ENCODE measurements at places on chromosomes 6 and 20.

GRCh38 chr20:33850159-33850558 is 39.0 kb downstream of the CHMP4B start:
- DNase-seq, result no peak

DNA sequence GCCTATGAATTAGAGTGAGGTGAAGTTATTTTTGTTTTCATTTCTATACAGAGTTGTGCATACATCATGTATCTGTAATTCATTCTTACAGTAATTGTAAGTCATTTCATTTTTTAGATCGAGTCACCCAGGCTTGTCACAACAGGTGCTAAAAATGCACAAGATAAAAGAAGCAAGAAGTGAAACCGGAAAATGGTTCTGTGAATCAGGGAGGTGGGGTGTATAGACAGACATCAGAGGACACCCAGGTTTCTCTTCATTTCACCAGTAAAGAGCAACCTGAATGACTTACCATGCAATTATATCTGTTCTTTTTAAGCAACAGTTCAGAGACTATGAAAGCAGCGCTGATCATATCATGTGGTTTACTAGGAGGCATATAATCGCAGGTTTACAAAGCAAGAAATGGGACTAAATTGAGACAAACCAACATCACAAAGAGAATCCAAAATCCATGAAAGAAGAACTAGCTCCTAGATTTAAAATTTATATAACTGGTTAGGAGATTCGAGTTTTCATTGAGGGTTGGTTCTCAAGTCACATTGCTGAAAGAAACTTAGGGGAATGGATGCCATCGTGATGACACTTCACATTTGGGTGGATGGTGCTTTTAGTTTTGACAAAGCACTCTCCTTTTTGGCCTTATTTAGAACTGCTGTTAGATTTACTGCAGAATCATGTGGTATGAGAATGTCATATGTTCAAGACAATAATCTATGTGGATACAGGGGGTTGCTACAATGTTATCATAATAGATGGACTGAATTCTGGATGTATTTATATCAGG is 27.9 kb upstream of the TBC1D7 start:
- DNase-seq, result no peak

DNA sequence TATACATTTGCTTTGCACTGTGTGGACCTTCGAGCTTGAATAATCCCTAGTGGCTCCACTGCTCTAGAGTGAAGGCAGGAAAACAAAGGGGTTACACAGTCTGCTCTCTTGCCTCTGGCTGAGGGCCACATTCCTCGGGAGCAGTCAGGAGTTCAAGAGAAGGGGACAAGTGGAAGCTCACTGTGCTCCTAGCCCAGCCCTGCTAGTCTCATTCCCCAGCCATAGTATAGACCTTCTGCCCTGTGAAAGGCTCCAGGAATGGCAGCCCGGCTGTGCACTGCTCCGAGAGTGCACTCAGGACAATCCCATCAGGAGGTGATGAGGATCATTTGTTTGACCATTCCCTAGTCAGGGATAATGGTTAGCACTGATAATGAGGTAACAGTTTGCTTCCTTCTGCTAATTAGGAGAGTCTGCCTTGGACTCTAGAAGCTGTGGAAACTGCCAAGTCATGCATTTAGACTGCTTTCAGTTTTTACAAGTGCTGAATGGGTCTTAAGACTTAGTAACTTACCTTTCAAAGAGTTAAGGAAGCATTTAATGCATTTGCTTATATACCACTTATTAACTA is 8.5 kb downstream of the IYD start:
- no peak for DNase-seq

DNA sequence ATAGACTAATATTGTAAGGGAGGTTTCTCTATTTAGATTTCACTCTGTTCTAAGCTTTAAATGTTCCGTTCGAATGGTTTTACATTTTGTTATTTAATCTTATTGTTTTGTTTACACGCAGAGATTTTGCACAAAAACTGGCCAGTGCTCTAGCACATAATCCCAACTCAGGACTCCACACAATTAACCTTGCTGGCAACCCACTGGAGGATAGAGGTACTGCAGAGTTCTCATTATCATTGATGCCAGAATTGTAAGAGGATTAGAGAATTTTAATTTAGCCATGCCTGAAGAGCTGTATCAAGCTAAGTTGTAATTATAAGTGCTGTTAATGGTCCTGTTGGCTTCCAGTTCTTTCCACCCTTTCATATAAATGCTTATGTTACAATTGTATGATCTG is 179.7 kb upstream of the SCGN start:
- no peak for DNase-seq

- DNase-seq, result no peak
Observed at GRCh38 chr20:17969278-17969883, 563 bp downstream of the MGME1 start.

DNA sequence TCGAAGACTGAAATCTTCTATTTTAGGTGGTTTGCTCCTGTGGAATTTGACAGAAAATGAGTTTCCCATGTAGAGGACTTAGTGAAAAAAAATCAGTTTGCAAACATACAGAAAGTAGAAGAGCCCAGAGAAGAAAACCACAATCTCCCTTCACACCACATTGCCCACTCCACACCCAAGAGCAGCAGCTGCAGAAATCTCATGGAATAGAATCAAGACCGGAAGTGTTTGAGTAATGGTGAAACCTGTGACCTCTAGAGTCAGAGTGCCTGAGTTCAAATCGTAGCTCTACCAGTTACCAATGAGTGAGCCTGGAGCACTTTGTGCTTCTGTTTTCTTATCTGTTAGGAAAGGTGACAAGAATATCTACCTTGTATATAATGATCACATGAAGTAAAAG is 4.6 kb downstream of the SIRPG start:
- no peak for DNase-seq

GRCh38 chr6:119749335-119749734 is 399.8 kb upstream of the MAN1A1 start:
- DNase-seq, result no peak

- DNase-seq, result no peak
Observed at GRCh38 chr6:14134211-14134910, 16.8 kb downstream of the CD83 start.

GRCh38 chr20:17761604-17762003 is 61.8 kb downstream of the BANF2 start:
- no peak for DNase-seq

DNA sequence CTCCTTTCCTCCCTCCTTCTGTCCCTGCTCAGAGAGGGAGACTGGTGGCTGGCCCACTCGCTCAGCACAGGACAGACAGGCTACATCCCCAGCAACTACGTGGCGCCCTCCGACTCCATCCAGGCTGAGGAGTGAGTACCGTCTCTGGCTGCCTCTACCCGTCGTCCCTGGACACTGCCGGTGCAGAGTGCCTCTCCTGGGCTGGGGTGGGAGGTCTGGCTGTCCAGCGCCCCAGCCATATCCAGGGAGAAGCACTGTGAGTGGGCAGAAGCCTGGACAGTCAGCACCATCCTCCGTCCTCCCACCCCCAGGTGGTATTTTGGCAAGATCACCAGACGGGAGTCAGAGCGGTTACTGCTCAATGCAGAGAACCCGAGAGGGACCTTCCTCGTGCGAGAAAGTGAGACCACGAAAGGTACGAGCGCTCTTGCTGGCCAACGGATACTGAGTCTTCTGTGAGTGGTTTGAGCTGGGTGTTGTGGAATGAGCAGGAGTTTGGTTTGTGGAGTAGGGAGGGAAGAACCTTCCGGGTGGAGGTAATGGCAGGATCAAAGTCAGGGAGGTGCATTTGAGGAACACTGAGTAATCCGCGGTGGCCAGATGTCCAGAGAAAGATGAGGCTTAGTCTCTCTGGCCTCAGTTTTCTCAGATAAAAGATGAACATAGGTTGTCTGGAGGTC is 48.1 kb downstream of the SRC start:
- DNase-seq, result peak; percentile 48

DNA sequence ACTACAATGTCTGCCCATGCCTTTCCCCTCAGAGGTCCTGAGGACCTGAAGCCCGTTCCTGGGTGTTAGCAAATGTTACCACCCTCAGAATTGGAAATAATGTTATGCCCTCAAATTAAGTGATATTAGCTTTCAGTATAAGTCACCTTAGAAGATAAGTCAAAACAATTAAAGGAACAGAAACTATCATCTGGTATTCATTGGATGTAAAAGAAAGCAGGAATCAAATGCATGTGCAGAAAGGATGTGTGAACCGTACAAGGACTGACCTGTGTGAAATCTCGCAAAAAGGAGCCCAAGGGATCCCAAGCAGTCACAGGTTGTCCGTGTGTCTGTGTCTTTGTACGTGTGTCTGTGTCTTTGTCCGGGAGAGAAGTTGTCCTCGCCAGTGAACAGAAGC is 51.6 kb upstream of the TAB2 start:
- no peak for DNase-seq

DNA sequence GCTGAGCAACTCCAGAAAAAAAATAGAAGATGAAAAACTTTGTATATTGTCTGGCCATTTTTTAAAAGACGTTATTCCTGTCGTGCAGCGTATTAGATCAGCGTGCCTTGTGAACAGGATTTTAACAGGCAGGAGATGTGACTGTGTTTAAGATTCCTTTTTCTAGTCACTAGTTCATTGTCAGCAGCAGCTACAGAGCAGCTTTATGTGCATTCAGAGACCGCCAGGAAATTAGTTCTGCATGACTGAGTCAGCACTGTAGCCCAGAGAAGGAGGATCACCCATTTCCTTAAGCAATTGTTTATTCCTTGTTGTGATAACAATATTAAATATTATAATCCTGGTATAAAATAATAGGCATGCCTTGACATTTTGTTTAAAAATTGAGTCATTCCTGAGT is 75.4 kb upstream of the ADGRB3 start:
- DNase-seq, result no peak

DNA sequence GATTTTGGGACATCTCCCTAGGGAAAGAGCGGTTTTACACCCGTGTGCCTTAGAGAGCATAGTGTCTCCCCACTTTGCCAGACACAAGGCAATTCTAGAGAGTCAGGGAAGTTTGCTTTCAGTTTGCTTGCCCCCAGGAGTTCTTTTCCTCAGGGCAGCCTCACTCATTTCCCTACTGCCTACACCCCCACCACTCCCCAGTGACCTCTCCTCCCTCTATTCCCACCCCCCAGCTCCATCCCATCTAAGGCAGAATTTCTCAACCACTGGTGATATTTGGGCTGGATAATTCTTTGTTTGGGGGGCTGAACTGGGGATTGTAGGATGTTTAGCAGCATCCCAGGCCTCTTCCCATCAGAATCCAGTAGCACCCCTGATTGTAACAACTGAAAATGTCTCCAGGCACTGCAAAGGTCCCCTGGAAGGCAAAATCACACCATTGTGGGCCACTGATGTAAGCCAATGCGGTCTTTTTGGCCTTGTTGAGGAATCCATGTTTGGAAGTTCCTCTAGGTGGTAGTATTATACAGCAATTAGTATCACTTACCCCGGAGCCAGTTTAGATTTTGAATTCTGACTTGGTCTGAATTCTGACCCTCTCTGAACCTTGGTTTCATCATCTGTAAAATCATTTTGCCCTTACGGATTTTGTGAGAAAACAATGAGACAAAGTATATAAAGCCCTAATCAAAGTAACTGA is 1.3 kb downstream of the EPPIN start:
- DNase-seq, result no peak

DNA sequence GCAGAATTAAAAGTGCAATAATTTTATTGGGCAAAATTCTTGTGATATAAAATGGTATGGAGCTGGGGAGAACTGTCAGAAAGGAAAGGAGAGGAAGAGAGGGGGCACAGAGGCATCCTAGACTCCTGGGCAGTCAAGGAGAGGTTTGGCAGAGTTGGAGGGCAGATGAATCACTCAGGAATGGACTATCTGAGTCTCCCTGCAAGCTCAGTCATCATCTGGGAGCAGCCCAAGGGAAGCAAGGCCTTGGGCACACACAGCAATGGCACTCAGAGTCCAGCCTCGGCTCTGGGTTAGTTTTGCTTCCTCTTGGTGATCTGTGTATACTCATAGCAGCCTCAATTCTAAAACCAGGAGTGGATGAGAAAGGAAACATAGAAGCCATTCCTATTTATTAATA is 67.2 kb downstream of the SLC22A1 start:
- no peak for DNase-seq

DNA sequence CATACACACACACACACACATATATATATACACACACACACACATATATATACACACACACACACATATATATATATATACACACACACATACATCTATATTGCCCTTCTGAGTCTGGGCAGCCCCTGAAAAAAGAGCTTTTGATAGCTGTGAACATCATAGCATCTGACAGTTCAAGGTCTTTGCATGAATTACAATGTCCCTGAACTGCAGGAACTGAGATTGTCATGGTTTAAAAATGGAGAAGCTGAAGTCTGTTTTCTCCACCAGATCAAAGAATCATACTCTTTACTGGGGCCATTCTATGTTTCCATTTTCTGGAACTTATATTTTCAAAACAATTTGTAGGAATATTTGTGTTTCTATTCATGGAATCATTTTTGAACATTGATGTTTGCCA is 189.8 kb downstream of the ZDHHC14 start:
- DNase-seq, result no peak

GRCh38 chr20:61086031-61086430 is 166.0 kb upstream of the CDH4 start:
- DNase-seq, result no peak

- DNase-seq, result peak; percentile 35
Observed at GRCh38 chr20:44496976-44497375, 21.3 kb downstream of the TTPAL start.

GRCh38 chr6:166977621-166978525 is 21.3 kb upstream of the CEP43 start:
- no peak for DNase-seq

- no peak for DNase-seq
Observed at GRCh38 chr6:31038559-31038958, 28.3 kb downstream of the MUC22 start.

GRCh38 chr6:105797983-105798453 is 288.1 kb upstream of the PRDM1 start:
- DNase-seq, result peak; percentile 72

- no peak for DNase-seq
Observed at GRCh38 chr6:131414956-131415355, 158.1 kb upstream of the ARG1 start.

GRCh38 chr6:86331919-86332318 is 605.4 kb upstream of the HTR1E start:
- DNase-seq, result no peak

- DNase-seq, result no peak
Observed at GRCh38 chr6:111329882-111330633, 153.0 kb downstream of the REV3L start.

DNA sequence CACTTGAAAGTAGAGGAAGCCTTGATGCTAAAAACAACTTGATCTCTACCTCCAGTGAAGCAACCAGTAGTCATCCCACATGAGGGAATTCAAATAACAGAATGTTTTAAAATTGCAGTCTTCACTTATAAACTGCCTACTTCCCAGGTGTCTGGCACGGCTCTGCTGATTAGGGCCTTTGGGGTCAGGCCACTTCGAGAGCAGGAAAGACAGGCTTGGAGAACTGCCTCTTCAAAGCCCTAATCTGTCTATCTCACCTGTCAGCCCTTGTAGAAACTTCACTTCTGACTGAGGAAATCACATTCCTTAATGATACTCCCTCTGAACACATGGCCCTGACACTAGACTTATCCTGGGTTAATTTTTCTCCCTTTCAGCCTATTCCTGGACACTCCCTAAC is 458.6 kb downstream of the TENT5A start:
- no peak for DNase-seq

- no peak for DNase-seq
Observed at GRCh38 chr6:39211183-39211582, 18.1 kb downstream of the KCNK5 start.

Data from sigmoid colon (tissue), 7 donors.